ENCODE measurements at places on chromosomes 4 and X.

DNA sequence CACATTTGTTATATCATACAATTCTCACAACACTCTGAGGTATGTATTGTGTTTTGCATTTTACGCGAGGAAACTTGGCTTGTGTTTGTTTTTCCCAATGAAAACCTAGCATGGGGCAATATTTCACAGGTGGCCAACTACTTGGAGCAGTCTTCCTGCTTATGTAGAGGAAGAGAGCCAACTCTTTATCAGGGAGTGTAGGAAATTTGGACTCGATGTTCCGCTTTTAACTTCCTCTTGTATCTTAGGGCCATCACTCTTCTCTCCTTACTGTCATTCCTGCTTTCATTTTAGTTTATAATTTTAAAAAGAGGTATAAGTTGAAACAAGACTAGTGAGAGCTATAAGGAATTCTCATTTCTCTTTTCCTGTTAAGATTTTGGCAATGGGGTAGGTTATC lies 107.7 kb upstream of the RPS6KA3 start:
- DNase-seq = no peak

DNA sequence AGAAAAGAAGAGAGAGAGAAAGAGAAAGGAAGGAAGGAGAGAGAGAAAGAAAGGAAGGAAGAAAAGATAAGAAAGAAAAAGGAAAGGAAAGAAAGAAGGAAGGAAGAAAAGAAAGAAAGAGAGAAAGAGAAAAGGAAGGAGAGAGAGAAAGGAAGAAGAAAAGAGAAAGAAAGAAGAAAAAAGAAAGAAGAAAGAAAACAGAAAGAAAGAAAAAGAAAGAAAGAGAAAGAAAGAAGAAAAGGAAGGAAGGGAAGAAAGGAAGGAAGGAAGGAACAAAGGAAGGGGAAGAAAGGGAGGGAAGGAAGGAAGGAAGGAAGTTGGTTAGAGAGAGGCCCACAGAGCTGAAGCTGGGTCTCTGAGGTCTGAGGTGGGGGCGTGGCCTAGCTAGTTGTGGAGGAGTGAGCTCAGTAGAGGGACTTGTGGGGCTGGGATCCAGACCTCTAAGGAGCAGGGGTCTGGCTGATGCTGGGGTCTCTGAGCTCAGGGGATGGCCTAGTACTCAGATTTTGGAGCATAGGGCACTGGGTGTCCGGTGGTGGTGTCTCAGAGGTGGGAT lies 27.1 kb upstream of the PDZD4 start:
- no peak for DNase-seq

- DNase-seq = no peak
Measured at GRCh38 chr4:19807505-19807904, 444.2 kb upstream of the SLIT2 start.

GRCh38 chrX:109911046-109911445 lies 91.9 kb upstream of the TMEM164 start:
- DNase-seq = no peak

GRCh38 chrX:1388651-1389050 lies 3.3 kb downstream of the SLC25A6 start:
- DNase-seq = no peak

GRCh38 chr4:155094201-155094820 lies 114.1 kb upstream of the NPY2R start:
- no peak for DNase-seq

- no peak for DNase-seq
Measured at GRCh38 chr4:34220601-34221000, 2023.7 kb downstream of the ARAP2 start.

DNA sequence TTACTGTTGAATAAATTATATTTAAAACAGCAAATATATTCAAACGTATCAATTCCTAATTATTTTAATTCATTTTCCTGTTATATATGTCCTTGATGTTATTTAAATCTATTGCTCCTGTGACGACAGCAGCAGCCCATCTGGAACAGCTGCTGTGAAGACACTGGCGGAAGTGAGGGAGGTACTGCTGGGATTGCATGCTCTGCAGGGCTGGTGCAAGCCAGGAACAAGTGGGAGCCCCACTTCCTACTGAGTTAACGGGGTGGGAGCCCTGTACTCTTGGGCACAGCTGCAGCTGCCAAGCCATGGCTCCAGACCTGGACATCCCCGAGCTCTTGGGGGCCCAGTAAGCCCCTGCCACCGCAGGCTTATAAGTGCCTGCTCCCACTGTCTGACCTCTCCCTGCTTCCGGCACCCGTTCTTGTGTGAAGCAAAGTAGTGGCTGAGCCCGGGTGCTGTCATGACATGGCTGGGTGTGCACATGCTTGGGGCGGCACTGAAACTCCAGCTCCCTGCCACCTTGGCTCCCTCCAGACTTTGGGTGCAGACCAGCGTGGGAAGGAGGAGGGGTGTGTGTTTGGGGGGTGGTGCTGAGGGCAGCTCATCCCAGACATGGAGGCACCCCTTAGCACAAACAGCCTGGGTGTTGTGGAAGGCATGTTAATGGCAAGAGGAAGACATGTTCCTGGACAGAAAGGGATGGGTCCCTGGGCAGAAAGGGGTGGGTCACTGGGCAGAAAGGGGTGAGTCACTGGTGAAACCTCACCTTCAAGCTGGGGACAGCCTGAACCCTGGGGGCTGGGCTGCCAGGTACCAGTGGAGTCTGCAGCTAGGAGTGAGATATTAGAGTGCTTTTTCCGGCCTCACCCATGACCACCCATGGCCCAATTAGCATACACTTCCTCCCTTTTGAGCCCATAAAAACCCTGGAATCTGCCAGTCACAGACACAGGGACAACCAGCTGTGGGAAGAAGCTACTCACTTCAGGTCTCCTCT lies 1981.3 kb upstream of the IGFBP7 start:
- no peak for DNase-seq

- DNase-seq = no peak
Measured at GRCh38 chr4:104693601-104694201, 199.0 kb upstream of the CXXC4 start.

Data from CD4-positive, alpha-beta T cell treated with Interleukin-15 for 4 hours (primary cell).